ENCODE measurements at places on chromosomes 12 and 14. TPM values are rescaled to one million over a fixed set of nuclear protein-coding genes. Genes with fewer than 3 reads are reported as not detected.
A peak's percentile ranks its signal among the peaks of the same experiment; 100 is the strongest.

DNA sequence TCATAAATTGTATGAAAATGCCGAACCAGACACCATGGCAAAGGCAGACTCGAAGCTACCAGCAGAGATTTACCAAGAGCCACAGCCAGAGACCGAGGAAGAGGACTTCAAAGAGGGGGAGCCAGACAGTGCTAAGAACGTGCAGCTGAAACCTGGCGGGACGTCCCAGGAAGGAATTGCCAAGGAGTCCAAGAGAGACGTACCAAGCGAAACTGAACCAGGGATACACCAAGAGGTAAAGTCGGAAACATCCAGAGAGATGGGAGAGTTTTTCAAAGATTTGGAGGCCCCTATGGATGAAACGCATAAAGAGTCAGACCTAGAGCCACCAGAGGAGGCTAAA lies 294 bp downstream of the SAMD15 start:
- no peak for DNase-seq

GRCh38 chr12:12718853-12719252 lies 1.7 kb downstream of the CDKN1B start:
- DNase-seq = no peak

- DNase-seq = peak; percentile 23
Measured at GRCh38 chr12:68591734-68592418, 18.8 kb upstream of the RAP1B start.

DNA sequence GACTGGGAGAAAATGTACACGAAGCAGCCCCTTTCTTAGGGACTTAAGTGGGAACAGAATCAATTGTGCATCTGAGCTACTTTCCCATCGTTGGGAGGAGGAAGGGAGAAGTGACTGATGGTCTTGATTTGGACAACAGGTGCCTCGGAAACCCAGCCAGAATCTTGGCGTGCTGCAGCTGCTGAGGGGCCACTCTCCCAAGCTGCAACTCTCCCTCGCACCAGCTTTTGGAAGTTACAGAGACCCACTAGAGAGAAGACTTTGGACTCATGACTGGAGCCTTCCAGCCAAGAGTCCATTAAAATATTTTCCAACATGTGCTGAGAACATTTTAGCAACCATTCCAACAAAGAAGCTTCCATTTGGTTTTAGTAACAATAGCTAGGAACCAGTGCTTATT lies 52.3 kb downstream of the GNS start:
- no peak for DNase-seq

GRCh38 chr12:68349220-68349621 lies 17.1 kb upstream of the MDM1 start:
- DNase-seq = no peak

- no peak for DNase-seq
Measured at GRCh38 chr12:55653031-55653430, 16.3 kb downstream of the OR10P1 start.

- no peak for DNase-seq
Measured at GRCh38 chr12:46686267-46686942, 139.4 kb downstream of the SLC38A4 start.

Gene NOVA1
- polyA plus RNA-seq = 24.4 TPM

DNA sequence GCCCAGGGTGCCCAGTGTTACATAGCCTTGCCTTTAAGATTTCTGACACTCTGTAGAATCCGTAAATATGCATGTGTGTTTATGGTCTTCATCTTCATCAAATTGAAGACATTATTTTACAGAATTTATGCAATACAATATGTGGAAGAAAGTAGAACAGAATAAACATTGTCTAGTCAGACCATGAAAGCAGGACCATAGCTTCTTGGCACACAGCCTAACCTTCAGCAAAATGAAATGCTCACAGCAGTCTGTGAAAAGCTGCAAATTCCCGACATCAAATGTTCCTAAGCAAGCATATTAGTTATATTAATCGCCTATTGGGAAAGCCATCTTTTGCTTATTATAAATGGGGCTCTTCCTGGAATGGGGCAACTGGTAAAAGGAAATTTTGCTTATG lies 111.3 kb upstream of the GARIN2 start:
- no peak for DNase-seq

- no peak for DNase-seq
Measured at GRCh38 chr12:90036637-90037036, 328.0 kb upstream of the ATP2B1 start.

GRCh38 chr12:83130178-83130577 lies 443.5 kb downstream of the TMTC2 start:
- DNase-seq = no peak

DNA sequence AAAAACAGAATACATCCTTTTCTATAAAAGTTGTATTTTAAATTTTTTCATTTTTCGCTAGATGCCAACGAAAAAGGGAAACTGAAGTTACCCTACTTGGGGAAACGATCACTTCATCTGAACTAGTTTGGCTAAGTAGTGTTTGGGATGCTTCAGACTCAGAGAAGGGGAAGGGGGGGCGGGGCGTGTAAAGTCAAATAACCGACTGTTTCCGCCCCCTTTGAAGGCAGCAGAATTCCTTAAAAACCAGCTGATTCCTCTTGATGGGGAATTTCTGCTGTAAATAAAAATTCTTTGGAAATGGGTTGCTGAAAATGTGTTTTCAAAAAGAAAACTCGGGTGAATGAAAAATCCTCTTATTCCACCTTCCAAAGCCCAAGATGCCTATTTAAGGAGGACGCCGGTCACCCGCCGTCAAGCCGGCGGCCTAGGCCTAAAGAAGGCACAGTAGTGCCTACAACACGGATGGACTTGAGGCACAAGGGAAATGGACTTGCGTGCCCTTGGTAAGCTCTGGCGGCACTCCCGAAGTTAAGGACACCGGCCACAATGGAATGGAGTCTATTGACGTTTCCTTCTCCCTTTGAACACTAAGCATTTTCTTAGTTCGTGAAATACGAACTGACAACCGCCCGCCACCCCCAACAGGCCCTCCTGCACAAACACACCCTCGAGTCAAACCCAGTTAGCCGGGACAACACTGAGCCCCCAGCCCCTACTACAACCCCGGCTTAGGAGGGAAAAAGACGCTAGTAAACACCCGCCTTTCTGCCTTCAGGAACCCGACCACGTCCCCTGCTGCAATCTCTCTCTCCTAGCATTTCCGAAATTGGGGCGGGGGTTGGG lies 1.9 kb downstream of the ATXN2 start:
- DNase-seq = peak; percentile 44

Gene B4GALNT3
- polyA plus RNA-seq = 14.1 TPM

- no peak for DNase-seq
Measured at GRCh38 chr12:112096070-112096469, 12.5 kb downstream of the NAA25 start.

GRCh38 chr14:98350213-98350612 lies 921.8 kb downstream of the BCL11B start:
- DNase-seq = no peak

GRCh38 chr12:46814143-46814542 lies 11.7 kb downstream of the SLC38A4 start:
- no peak for DNase-seq

DNA sequence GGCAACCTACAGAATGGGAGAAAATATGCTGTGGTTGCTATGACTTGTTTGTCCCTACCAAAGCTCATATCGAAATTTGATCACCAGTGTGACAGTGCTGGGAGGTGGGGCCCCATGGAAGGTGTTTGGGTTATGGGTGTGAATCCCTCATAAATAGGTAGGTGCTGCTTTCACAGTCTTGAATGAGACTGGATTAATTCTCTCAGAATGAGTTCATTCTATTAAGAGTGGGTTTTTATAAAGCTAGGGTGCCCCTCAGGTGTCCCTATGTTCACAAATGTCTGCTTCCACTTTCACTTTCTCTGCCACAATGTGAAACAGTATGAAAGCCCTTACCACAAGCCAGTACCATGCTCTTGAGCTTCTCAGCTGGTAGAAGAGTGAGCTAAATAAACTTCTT lies 133.5 kb downstream of the CPNE8 start:
- no peak for DNase-seq

DNA sequence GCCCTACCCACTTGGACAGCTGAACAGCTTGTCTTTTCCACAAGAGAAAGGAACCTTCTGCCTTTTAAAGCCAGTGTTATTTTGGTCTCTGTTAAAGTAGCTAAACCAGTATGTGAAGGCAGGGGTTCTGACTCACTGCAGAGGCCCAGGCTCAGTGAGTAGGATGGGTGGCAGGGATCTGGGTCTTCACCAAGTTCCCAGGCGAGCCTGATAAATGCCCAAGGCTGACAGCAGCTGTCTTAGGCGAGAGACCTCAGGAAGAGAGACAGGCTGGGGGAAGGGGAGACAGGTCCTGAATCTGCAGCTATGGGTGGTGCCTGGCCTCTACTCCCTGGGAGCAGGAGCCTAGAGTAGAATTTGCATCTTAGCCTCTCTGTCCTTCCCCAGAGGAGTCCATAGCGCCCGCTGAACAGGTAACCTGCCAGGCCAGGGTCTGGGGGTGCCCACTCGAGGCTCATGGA lies 18.1 kb upstream of the KIF26A start:
- DNase-seq = no peak

- DNase-seq = peak; percentile 7
Measured at GRCh38 chr12:44774815-44775411, 101.2 kb downstream of the NELL2 start.

DNA sequence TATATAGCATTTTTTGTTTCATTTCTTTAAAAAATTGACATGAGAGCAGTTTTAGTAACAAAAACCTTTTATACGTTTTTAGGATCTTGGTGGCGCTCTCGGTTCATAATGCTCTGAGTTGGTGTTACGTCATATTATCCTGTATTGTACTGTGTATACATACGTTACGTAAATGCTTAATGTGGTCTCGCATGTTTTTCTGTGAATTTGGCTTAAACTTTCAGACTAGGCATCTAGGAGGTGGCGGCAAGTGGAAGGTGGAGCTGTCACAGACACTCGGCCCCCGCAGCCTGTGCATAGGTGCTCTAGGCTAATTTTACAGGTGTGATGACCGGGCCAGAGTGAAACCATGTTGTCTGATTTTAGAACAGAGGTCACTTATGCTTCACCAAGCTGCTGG lies 60.0 kb downstream of the PPP2R5C start:
- no peak for DNase-seq

DNA sequence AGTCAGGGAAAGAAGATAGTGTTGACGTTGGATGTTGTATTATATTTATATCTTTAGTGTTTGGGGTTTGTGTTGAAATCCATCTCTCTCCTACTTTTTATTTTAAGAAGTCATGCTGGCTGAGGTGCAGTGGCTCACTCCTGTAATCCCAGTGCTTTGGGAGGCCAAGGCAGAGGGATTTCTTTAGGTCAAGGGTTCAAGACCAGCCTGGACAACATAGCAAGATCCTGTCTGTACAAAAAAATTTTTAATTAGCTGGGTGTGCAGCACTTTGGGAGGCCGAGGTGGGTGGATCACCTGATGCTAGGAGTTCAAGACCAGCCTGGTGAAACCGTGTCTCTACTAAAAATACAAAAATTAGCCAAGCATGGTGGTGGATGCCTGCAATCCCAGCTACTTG lies 23.9 kb downstream of the A2ML1 start:
- DNase-seq = no peak

Gene BIN2
- polyA plus RNA-seq = 2.3 TPM

GRCh38 chr14:32129124-32129523 lies 52.0 kb downstream of the ARHGAP5 start:
- no peak for DNase-seq

Gene SMIM41
- polyA plus RNA-seq = 0.34 TPM

Gene GPR135
- polyA plus RNA-seq = 4.2 TPM

DNA sequence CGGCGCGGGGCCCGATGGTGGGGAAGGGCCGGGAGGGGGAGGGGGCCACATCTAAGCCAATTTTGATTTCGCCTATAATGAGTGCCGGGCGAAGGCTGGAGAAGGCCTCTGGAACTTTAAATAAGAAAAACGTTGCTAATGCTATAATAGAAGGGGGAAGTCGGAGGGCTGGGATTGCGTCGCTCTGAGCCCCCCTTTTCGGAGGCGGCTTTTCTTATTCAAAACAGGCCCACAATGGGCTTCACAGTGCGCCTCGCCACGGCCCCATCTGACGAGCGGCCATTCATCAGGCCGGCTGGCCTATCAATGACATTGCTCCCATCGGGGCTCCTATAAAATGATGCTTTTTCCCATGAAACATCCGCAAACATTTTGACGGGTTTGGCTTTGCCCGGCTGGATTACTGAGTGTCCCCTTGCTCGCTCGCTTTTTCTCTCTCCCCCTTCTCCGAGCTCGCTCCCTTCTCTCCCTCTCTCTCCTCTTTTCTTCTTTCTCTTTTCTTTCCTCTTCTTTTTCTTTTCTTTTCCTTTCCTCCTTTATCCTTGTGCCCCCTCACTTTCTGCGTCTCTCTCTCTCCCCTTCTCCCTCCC lies at the start of gene RFX4:
Gene RFX4, plus strand, starts transcription at position 364 of the 590 bp plus-strand sequence. CDS start 317 bp downstream, outside the sequence.
- no peak for DNase-seq

Gene CD163
- polyA plus RNA-seq = 10.5 TPM

DNA sequence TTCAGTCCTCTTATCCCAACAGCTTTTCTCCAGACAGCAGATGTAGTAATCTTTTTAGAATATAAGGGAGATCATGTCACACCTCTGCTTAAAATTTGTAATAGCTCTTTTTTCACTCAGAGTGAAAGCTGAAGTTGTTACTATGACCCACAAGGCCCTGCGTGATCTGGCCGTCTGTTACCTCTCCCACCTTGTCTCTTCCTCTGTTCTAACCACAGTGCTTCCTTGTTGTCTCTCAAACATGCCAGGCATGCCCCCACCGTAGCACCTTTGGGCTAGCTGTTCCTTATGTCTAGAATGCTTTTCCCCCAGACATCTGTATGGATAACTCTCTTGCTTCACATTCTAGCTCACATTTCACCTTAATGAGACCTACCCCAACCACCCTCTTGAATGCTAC lies 6.5 kb downstream of the NECAP1 start:
- no peak for DNase-seq

DNA sequence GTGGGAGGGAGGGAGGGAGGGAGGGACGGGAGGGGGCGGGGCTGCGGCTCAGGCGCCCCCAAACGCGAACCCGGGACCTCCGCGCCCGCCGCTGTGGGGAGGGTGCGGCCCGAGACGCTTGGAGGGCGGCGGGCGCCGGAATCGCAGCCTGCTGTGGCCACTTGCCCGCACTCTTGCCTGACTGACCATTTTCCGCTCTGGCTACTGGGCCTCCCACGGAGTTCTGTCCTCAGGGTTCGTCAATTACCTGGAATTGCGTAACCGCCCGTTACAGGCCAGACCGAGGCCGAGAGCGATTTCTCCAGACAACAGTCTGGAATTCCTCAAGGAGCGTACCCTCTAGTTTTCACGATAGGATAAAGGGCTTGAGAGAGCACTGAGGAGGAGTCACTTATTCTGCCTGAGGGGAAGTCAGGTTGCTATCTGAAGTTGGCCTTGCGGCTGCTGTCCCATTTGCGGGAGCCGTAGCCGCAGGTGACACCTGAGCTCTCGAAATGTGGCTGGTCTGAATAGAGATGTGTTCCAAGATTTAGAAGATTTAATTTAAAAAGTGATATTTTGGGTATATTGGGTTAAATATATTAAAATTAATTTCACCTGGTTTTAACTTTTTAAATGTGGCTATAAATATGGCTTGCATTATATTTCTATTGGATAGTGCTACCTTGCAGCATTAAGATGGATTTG lies 446 bp upstream of the ZNF641 start:
- peak; percentile 47 for DNase-seq

Gene ARHGEF40
- polyA plus RNA-seq = 76.4 TPM

- no peak for DNase-seq
Measured at GRCh38 chr14:75493592-75494087, 28.6 kb upstream of the BATF start.

GRCh38 chr12:112577473-112578329 lies 159.0 kb downstream of the PTPN11 start:
- no peak for DNase-seq

GRCh38 chr12:18165422-18165871 lies 75.5 kb upstream of the RERGL start:
- peak; percentile 17 for DNase-seq

- no peak for DNase-seq
Measured at GRCh38 chr14:103418481-103418818, 33.2 kb downstream of the MARK3 start.

Gene INHBC
- 0.25 TPM for polyA plus RNA-seq

Gene KRT5
- 0.24 TPM for polyA plus RNA-seq
